ENCODE measurements at places on chromosomes 2 and 18. TPM values are rescaled to one million over a fixed set of nuclear protein-coding genes. Genes with fewer than 3 reads are reported as not detected.

The PDE11A gene
- total RNA-seq = not detected

GRCh38 chr18:40208958-40209357 lies 1746.1 kb upstream of the PIK3C3 start:
- no peaks in the 10 kb centered on the region for H3K27me3 ChIP-seq
- H3K4me1 ChIP-seq = peaks cover 13% of the 10 kb centered on the region
- H3K36me3 ChIP-seq = no peaks in the 10 kb centered on the region
- H3K27ac ChIP-seq = no peak overlapping the region
- H3K4me3 ChIP-seq = no peak overlapping the region

- H3K27me3 ChIP-seq = peaks cover 49% of the 10 kb centered on the region
- H3K4me3 ChIP-seq = no peak within 1 kb of the TSS
- no peak within 1 kb of the TSS for H3K27ac ChIP-seq
- H3K36me3 ChIP-seq = no peaks in the 10 kb centered on the region
- DNase-seq = no peak
- no peaks in the 10 kb centered on the region for H3K4me1 ChIP-seq
Observed at GRCh38 chr2:26847655-26848335, at the start of gene DPYSL5. Gene DPYSL5 (plus strand): TSS chr2:26848132. CDS start chr2:26898500, 50,368 bp downstream.

- peaks cover 96% of the 10 kb centered on the region for H3K36me3 ChIP-seq
- no peak overlapping the region for H3K4me3 ChIP-seq
- H3K4me1 ChIP-seq = peaks cover 10% of the 10 kb centered on the region
- no peak for DNase-seq
Observed at GRCh38 chr2:105377871-105378270, 21.0 kb downstream of the FHL2 start.

The CTNNA2 gene
- not detected for total RNA-seq

GRCh38 chr18:62370366-62370765 lies 45.3 kb downstream of the TNFRSF11A start:
- H3K4me3 ChIP-seq = no peak overlapping the region
- H3K27ac ChIP-seq = no peak overlapping the region
- H3K27me3 ChIP-seq = no peaks in the 10 kb centered on the region
- no peaks in the 10 kb centered on the region for H3K4me1 ChIP-seq
- no peak for DNase-seq
- H3K36me3 ChIP-seq = no peaks in the 10 kb centered on the region

DNA sequence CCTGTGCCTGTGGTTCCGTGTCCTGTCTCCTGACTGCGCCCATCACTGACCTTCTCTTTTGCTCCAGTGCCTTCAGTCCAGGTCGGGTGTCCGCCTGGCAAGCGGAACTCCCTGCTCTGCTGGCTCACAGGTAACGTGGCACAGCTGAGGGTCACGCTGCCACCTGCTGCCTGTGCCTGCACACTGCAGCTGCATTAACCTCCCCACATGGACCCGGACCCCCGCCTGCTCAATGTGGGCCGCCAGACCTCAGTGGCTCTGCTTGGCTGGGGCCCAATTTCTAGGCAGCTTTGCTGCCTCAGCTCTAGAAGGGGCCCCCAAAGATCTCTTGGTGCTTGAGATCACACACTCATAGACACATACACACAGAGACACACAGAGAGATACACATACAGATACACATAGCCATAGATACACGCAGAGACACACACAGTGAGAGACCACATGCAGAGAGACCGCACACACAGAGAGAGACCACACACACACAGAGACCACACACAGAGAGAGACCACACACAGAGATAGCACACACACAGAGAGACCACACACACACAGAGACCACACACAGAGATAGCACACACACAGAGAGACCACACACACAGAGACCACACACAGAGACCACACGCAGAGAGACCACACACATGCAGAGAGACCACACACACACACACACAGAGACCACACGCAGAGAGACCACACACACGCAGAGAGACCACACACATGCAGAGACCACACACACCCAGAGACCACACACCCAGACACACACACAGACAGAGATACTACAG lies 14.9 kb upstream of the CNNM3 start:
- no peak overlapping the region for H3K4me3 ChIP-seq
- no peaks in the 10 kb centered on the region for H3K27me3 ChIP-seq
- H3K27ac ChIP-seq = no peak overlapping the region
- no peaks in the 10 kb centered on the region for H3K36me3 ChIP-seq

The DRC1 gene
- not detected for total RNA-seq

The NT5C1B gene
- total RNA-seq = not detected

DNA sequence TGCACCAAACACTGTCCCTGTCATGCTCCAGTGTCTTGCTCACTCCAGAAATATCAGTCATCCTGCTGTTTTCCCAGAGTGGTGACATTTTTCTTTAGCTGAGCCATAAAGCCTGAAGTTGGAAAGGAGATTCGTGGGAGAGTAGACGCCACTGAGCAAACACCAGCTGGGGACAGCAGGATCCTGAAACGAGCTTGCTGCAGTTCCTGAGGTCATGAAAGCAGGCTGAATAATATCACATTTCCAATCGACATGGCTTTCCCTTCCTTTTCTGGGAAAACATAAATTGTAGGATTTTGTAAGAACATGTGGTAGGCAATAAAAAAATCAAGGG lies 276.4 kb downstream of the CDCA7 start:
- no peaks in the 10 kb centered on the region for H3K27me3 ChIP-seq
- no peak for DNase-seq
- H3K36me3 ChIP-seq = no peaks in the 10 kb centered on the region
- no peaks in the 10 kb centered on the region for H3K4me1 ChIP-seq

The DSEL gene
- total RNA-seq = 19.0 TPM

The UGT1A3 gene
- not detected for total RNA-seq

The DSG1 gene
- not detected for total RNA-seq

DNA sequence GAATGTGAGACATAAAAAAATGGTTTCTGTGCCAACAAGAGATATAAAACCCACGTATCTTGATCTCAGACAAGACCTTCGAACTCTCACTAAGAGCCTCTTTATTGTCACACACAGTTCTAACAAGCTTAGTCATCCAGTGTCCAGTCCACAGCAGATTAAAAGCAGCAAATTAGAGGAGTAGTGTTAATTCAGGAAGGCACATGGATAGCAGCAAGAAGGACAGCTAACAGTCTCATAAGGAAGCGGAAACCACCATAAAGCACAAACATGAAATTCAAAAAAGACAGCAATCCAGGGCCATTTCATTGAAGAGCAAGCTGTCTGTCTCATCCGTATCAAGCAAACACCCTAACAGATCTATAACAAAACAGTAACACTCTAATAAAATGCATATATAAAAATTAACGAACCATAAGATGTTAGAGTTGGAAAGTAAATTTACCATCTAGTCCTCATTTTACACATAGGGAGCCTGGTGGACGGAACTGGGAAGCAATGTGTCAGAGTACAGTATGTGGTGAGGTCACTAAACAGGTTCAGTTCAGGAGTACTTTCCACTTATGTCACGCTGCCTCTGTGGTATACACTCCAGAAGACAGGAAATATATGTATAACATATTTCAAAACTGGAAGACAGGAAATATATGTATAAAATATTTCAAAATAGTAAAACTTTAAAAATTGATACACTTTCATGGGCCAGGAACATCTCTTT lies 18.3 kb downstream of the AAK1 start:
- no peak overlapping the region for H3K4me3 ChIP-seq
- H3K27ac ChIP-seq = no peak overlapping the region
- DNase-seq = no peak
- H3K4me1 ChIP-seq = no peaks in the 10 kb centered on the region

The SCYGR4 gene
- not detected for total RNA-seq

The TUBA4B gene
- not detected for total RNA-seq

- peak; percentile 13 for DNase-seq
- no peaks in the 10 kb centered on the region for H3K36me3 ChIP-seq
- H3K27ac ChIP-seq = no peak overlapping the region
- no peaks in the 10 kb centered on the region for H3K27me3 ChIP-seq
- H3K4me3 ChIP-seq = no peak overlapping the region
Observed at GRCh38 chr18:1104181-1104881, 199.7 kb downstream of the ADCYAP1 start.

DNA sequence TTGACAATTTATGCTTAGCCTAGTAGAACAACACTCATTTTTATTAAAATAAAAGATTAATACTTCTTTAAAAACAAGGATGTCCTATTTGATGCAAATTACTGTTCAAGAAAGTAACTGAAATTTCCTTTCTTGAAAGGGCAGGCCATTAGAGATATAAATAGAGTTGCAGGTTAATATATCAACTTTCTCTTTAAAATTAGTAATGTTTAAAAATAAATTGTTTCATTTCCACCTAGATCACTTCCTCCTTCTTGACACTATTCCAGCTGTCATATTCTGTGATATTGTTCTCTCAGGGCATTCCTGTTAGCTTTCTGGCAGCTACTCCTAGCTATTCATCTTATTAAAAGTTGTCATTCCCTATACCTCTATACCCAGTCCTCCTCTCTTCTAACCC lies 357.9 kb upstream of the NRP2 start:
- H3K36me3 ChIP-seq = no peaks in the 10 kb centered on the region
- DNase-seq = no peak
- no peaks in the 10 kb centered on the region for H3K27me3 ChIP-seq
- H3K27ac ChIP-seq = no peak overlapping the region
- no peak overlapping the region for H3K4me3 ChIP-seq

DNA sequence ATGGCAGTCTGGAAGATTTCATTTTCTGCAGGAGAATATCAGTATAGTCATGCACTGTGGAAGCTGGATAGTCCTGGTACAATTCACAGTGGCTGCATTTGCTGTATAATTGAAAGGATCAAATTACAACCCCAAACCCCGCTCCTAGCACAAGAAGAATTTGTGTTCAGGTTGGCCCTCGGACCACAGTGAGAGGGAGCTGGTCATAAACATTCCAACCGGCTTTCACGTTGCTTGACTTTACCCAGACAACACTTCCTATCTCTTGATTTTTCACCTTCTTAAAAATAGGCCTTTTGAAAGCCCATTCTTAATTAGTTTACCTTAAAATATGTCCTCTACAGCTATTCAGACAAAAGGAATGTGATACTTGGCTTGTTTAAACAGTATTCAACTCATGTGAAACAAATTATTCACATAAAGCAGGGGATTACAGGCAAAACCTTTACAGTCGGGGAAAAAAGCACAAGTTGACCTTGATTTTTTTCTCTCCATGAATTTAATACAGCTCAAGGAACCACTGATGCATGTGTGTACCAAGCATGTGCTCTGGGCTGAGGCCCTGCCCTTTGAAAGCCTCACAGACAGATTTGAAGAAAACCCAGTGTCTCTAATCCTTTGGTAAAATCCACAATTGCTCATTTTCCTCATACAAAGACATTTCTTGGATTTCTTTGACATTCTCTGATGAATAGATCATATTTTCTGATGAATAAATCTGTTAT lies 143.0 kb upstream of the SOX11 start:
- H3K4me1 ChIP-seq = peaks cover 9% of the 10 kb centered on the region
- no peaks in the 10 kb centered on the region for H3K27me3 ChIP-seq
- H3K4me3 ChIP-seq = no peak overlapping the region
- peak; percentile 24 for DNase-seq
- no peak overlapping the region for H3K27ac ChIP-seq

The RSAD2 gene
- 0.09 TPM for total RNA-seq

GRCh38 chr2:46232860-46233259 lies 64.3 kb upstream of the EPAS1 start:
- no peaks in the 10 kb centered on the region for H3K36me3 ChIP-seq
- H3K27me3 ChIP-seq = no peaks in the 10 kb centered on the region
- no peak for DNase-seq
- no peak overlapping the region for H3K27ac ChIP-seq

The FAM228B gene
- 19.5 TPM for total RNA-seq

- DNase-seq = peak; percentile 64
- H3K27ac ChIP-seq = peak overlapping the region; percentile 78
- H3K4me3 ChIP-seq = peak overlapping the region; percentile 3
- peaks cover 12% of the 10 kb centered on the region for H3K4me1 ChIP-seq
- H3K36me3 ChIP-seq = peaks cover 71% of the 10 kb centered on the region
Observed at GRCh38 chr2:55585451-55586080, 31.9 kb downstream of the PPP4R3B start.

DNA sequence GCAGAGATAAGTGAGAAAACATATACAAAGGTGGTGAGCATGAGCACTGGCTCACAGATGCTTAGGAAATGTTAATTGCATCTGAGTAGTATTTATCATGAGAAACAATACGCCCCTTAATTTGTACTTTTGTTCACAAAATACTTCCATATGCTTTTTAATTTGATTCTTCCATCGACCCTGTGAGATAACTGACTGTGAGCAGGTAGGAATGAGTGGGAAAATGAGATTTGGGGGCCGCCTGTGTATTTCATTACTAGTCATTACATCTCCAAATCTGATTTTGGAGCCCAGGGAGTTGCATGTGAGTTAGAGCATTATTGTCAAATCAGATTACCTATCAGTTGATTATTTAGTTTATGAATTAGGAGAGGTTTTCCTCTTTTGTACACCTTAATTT lies 36.7 kb upstream of the NPC1 start:
- peaks cover 19% of the 10 kb centered on the region for H3K4me1 ChIP-seq
- DNase-seq = no peak
- H3K27ac ChIP-seq = no peak overlapping the region
- H3K4me3 ChIP-seq = no peak overlapping the region
- H3K27me3 ChIP-seq = peaks cover 12% of the 10 kb centered on the region

The MFSD2B gene
- not detected for total RNA-seq

The IWS1 gene
- 57.0 TPM for total RNA-seq

DNA sequence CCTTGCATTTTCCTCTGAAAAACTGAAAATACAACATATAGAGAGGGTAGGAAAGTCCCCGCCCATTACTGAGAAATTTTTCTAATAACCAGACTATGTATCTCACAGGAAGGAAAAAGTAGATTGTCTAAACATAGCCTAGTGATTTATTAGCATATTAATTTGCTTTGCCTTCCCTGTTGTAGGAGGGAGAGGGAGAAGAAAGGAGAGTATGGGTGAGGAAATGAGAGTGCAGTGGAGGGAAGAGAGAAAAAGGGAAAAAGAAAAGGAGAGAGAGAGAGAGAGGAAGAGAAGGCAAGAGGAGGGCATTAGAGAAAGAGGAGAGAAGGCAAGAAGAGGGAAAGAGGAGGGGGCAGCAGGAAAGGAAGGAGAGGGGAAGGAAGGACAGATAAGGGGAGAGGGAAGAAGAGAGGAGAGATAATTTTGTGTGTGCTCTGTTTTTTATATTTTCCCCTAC lies 3.6 kb upstream of the KYNU start:
- no peaks in the 10 kb centered on the region for H3K27me3 ChIP-seq
- peak overlapping the region; percentile 38 for H3K4me3 ChIP-seq
- H3K27ac ChIP-seq = peak overlapping the region; percentile 97
- DNase-seq = no peak

- DNase-seq = no peak
- H3K4me1 ChIP-seq = peaks cover 34% of the 10 kb centered on the region
- no peaks in the 10 kb centered on the region for H3K36me3 ChIP-seq
Observed at GRCh38 chr2:226216575-226216974, 583.0 kb downstream of the IRS1 start.

DNA sequence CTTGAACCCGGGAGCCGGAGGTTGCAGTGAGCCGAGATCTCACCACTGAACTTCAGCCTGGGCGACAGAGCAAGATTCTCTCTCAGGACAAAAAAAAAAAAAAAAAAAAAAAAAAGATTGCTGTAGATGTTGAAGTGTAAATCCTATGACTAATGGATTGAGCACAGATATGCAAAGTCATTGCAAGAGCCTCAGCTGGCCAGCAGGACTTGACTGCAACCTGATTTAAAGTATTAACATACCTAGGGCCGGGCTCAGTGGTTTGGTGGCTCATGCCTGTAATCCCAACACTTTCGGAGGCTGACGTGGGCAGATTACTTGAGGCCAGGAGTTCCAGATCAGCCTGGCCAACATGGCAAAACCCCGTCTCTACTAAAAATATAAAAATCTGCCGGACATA lies 103.4 kb upstream of the MSH2 start:
- peaks cover 19% of the 10 kb centered on the region for H3K4me1 ChIP-seq
- peak; percentile 65 for DNase-seq
- no peaks in the 10 kb centered on the region for H3K36me3 ChIP-seq
- no peak overlapping the region for H3K4me3 ChIP-seq
- H3K27ac ChIP-seq = no peak overlapping the region

Measured in MCF 10A (cell line).